ENCODE measurements at places on chromosomes 16 and 17.
A peak's percentile ranks its signal among the peaks of the same experiment; 100 is the strongest.

- DNase-seq: no peak
Measured at GRCh38 chr17:1222321-1222720, 42.5 kb upstream of the ABR start.

GRCh38 chr17:68661265-68662036 lies 60.3 kb upstream of the FAM20A start:
- no peak for DNase-seq

GRCh38 chr17:73423806-73424205 lies 112.0 kb upstream of the CDC42EP4 start:
- no peak for DNase-seq

DNA sequence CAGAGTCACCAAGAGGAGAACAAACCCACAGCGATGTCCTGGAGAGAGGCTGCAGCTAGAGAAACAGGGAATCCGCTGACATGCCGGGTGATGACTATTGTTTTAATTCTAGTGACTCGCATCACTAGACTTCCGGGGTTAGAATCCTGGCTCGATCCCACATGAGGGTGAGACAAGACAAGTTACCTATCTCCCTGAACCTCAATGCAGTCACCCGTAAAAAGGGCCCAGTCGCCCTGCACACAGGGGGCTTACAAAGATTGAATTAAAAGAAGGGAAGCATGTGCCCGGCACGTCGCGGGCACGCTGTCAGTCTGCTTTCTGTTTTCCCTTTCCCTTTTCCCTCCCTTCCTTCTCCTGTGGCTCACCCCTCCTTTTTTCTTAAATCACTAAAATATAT lies 212.9 kb upstream of the FOXF1 start:
- no peak for DNase-seq

DNA sequence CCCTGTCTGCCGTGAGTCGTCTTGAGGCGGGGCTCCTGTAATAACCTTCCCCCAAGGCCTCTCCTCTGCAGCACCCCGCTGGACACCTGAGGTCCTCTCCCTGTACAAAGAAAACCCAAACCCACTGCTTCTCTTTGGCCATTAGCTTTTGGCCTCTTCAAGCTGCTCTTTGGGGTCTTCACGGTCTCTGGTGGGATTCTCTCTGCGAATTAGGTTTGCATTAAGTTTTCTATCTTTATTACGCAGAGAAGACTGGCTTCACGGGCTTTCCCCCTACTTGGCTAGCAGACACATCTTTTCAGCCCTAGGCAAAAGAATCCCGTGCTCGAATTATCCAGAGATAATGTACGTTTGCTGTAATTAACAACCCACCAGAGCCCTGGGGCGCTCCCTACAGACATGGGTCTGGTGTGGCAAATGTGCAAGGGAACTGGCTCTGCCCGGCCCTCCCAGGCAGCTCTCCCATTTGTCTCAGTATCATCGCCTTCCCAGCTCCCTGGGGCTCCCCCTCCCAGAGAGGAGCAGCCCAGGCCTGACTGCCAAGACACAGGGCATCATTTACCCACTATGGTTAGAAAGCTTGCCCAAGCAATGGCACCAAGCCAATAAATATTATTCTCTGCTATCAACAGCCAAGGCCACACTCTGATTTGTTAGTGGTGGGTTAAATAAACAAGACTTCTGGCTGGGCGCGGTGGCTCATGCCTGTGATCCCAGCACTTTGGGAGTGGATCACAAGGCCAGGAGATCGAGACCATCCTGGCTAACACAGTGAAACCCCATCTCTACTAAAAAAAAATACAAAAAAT lies 24.7 kb upstream of the KLHDC4 start:
- peak; percentile 68 for DNase-seq

GRCh38 chr16:56851671-56852400 lies 13.2 kb upstream of the SLC12A3 start:
- no peak for DNase-seq

GRCh38 chr16:70635336-70636016 lies 10.9 kb upstream of the IL34 start:
- DNase-seq: no peak

DNA sequence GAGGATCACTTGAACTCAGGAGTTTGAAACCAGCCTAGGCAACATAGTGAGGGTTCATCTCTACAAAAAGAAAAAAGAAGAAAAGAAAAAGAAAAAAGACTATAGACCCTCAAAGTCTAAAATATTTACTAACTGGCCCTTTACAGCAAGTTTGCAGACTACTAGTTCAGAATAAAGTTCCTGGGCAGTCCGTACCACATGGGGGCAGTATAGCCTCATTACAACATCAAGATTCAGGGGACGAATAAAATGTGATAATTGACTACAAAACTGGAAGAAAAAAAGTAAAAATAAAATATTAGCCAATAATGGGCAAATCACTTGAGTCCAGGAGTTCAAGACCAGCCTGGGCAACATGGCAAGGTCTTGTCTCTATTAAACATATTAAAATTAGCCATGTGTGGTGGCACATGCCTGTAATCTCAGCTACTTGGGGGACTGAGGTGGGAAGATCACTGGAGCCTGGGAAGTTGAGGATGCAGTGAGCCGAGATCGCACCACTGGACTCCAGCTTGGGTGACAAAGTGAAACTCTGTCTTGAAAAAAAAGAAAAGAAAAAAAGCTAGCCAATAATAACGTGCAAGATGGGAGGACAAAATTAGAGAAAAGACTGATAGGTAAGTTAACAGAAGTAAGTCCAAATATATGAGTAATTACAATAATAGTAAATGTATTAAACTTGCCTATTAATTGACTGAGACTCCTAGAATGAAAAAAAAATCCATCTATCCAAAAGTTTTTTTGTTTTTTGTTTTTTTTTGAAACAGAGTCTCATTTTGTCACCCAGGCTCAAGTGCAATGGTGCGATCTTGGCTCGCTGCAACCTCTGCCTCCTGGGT lies 129.4 kb upstream of the SEC14L1 start:
- peak; percentile 4 for DNase-seq

DNA sequence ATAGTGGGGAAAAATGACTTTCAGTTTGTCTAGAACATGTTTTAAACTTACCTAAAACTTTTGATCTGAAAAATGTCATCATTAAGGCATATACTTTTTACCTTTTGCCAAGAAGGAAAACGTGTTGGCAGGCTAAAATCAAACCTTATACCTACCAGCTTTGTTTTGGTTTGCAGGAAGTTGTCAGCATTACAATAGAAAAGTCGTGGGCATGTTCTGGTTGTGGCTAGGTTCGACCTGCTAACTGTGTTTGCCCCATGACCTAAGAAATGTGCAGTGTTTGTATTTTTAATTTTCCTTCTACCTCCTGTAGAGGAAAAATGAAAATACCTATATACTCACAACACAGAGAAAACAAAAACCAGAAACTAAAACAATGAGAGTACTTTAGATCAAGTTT lies 13.0 kb downstream of the SKAP1 start:
- DNase-seq: no peak

DNA sequence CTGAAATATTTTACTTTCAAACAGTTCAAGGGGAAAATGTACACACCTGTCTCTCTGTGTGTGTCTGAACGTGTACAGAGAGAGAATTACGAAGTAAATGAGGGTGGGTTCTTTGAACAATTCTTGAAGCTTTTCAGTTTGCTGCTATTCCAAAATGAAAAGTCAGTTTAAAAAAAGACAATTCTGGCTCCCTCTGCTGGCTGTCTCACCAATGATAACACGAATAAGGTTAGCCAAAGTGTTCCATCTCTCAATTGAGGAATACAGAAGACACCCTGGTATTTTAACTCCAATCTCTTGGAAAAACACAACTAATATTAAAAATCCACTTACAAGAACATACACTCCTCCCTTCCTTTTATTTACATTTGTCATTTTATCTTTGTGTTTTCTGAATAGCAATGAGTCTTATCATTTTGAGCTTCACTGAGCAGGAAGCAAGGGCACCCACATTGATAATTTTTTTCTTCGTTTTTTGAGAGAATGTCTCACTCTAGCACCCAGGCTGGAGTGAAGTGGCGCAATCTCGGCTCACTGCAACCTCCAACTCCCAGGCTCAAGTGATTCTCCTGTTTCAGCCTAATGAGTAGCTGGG lies 20.5 kb downstream of the EFTUD2 start:
- DNase-seq: no peak
